Diencephalon (tissue), 1 donor: ENCODE measurements at places on chromosomes 16 and 17. TPM values are rescaled to one million over a fixed set of nuclear protein-coding genes. Genes with fewer than 3 reads are reported as not detected.

Gene RNF213
- 22.6 TPM for total RNA-seq

Gene CCL8
- not detected for total RNA-seq

Gene KRT32
- total RNA-seq = not detected

Gene AARS1
- total RNA-seq = 102 TPM

Gene TAC4
- not detected for total RNA-seq

Gene MPO
- 3.5 TPM for total RNA-seq

Gene CSH1
- not detected for total RNA-seq

Gene C17orf107
- total RNA-seq = 3.0 TPM

Gene CMTM1
- total RNA-seq = 5.5 TPM

Gene CD7
- not detected for total RNA-seq

Gene EPN3
- 0.23 TPM for total RNA-seq

Gene ZNF469
- total RNA-seq = 1.4 TPM

Gene TLCD3B
- total RNA-seq = 24.7 TPM
